Hypothalamus (tissue), 51 donors: ENCODE measurements at places on chromosomes 4 and X.

GRCh38 chr4:36509845-36510244 lies 228.4 kb downstream of the DTHD1 start:
- DNase-seq = no peak

GRCh38 chr4:110124711-110125110 lies 73.7 kb downstream of the ELOVL6 start:
- no peak for DNase-seq

DNA sequence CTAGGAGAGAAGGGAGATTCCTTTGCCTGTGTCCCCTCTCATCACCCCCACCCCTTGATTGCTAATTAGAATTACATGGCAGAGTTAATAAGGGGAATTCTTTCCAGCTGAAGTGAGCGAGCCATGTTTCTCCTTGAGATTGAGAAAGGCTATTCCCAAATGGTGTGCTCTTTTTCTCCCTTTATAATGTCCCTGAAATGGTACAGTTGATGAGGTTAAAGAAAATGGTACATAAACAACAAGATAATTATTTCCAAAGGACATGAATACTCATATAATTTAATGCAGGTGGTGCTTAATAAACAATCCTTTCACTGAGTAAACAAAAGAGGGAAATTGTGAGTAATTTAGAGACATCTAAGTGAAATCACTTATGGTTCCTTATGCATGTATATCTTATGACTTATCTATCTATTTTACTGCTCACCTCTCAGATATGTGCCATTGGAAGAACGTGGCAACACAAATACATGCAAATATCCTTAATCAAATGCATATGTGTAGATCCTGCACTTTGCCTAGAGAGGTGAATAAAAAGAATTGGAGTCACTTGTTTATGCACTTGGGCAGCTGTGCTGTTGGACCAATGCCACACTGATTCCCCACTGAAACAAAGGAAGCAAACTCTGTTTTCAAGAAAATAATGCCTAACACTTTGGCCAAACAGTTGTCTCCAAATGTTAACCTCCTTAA lies 106.6 kb upstream of the WDR44 start:
- no peak for DNase-seq

DNA sequence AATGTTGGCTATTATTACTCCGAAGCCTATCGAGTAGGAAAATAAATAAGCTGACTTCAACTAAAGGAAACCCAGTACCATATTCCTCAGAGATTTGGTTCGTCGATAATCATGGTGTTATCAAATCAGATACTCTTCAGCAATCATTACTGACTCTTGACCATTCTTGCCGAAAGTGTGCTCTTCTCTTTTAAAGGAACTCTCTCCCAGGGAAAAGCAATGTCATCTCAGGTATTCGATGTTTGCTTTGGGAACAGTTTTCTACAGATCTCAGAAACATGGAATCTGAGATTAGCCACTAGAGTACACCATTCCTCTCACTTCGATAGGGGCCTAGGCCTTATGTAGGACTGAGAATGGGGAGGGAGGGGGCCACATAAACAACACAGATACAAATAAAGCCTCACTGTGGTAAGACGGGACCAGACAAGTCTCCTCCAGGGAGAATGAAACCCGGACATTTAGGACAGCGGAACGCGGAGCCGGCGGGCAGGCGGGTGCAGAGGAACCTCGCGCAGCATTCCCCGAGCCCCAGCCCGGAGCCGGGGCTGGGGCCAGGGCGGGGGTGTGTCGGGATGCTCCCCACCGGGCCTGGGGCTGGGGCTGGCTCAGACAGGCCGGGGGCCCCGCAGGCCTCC lies 581 bp downstream of the DNAJB14 start:
- no peak for DNase-seq

- no peak for DNase-seq
Observed at GRCh38 chr4:86357608-86358007, 2.2 kb downstream of the MAPK10 start.

DNA sequence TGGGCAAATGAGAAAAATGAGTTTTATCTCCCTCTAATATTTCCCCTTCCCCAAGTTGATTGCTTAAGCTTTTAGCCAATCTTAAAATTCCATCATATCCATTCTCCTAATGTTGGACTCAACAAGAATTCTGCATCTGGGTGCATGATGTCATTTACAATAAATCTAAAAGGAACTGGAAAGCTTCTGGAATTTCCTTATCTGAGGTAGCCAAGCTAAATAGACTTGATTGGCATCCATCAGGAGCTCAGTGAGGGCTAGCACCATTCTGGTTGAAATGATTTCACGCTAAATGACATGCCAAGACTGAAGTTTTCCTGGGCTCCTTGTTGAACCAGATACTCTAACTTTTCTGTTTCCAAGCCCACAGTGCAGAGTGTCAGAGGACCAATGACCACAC lies 110.3 kb upstream of the SCML1 start:
- DNase-seq = no peak

- no peak for DNase-seq
Observed at GRCh38 chr4:74376888-74377483, 12.0 kb downstream of the EREG start.

- no peak for DNase-seq
Observed at GRCh38 chr4:1783015-1783414, 10.1 kb upstream of the FGFR3 start.

- no peak for DNase-seq
Observed at GRCh38 chr4:17284323-17285175, 227.3 kb downstream of the QDPR start.

DNA sequence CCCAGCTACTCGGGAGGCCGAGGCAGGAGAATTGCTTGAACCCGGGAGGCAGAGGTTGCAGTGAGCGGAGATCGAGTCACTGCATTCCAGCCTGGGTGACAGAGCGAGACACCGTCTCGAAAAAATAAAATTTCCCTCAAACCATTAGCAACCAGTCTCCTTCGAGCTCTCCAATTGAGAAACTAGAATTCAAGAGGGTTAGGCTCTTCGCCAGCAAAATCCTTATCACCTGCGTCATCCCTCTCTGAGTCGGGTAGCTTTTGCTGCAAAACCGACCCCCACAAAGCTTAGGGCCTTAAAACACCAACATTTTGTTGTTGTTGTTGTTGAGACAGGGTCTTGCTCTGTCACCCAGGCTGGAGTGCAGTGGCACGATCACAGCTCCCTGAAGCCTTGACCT lies 75.1 kb upstream of the DDX3X start:
- no peak for DNase-seq

GRCh38 chrX:53281321-53281822 lies at the start of gene IQSEC2:
IQSEC2 (minus strand) TSS chrX:53281584.
- no peak for DNase-seq

- DNase-seq = no peak
Observed at GRCh38 chrX:13685126-13685763, 3.7 kb upstream of the RAB9A start.

GRCh38 chrX:13087322-13088155 lies 43.1 kb upstream of the FAM9C start:
- no peak for DNase-seq

DNA sequence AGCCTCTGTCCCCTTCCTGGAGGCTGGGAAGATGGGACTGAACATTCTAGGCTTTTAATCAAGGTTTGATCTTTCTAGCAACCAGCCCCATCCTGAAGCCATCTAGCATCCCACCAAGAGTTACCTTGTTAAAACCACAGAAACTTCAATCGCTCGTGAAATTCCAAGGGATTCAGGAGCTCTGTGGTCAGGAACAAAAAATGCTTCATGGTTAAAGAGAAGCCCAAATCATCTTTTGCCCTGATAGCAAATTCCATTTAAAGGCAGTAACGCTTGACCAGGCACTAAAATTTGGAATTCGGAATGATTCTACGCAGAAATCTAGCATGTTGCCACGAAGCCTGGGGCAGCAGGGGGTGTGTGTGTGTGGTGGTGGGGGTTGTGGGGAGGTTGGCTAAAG lies 47.8 kb downstream of the CASP6 start:
- no peak for DNase-seq
